PC-3 (cell line): ENCODE measurements at places on chromosomes 5 and 9. TPM values are rescaled to one million over a fixed set of nuclear protein-coding genes. Genes with fewer than 3 reads are reported as not detected.

- DNase-seq: no peak
Measured at GRCh38 chr5:95487880-95488279, 66.9 kb downstream of the SKIC3 start.

DNA sequence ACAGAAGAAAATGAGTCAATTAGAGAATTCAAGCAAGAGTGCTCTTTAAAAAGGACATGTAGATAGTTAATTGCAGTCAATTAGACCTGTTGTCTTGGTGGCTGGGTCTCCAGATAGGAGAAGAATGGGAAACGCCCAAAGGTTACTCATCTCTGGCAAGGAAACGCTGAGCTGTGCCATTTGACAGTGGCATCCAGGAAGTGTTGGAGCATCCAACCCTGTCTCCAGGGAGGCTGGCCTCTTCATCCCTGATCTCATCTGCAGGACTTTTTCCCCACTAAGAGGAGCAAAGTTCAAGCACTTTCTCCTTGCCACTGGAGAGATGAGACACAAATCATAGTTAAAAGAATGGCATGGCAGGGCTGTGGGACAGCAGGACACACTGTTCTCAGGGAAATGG lies 111.7 kb upstream of the MSX2 start:
- DNase-seq: peak; percentile 4

GRCh38 chr5:120600639-120601038 lies 136.5 kb downstream of the PRR16 start:
- DNase-seq: no peak

The IL13 gene
- not detected in 2 replicates for total RNA-seq

GRCh38 chr9:74643303-74643923 lies 146.3 kb downstream of the RORB start:
- no peak for DNase-seq

DNA sequence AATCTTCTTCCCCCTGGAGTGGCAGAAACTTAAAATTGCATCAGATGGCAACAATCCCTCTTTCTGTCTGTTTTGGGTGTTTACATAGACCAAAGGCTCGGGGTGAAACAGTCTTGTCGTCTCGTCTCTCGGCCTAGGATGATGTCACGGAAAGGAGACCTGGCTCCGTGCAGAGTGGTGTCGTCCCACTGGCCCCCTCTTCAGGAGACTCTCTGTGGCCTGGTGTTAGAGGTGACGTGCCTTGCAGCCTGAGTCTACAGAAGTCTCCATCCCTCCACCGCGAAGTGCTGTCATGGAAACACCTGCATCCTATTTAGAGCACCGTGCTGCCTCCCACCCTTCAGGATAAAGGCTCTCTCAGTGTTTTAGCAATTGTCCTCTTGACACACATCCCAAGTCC lies 409.7 kb downstream of the IRX1 start:
- no peak for DNase-seq

- DNase-seq: no peak
Measured at GRCh38 chr5:111498346-111498745, 14.0 kb downstream of the STARD4 start.

DNA sequence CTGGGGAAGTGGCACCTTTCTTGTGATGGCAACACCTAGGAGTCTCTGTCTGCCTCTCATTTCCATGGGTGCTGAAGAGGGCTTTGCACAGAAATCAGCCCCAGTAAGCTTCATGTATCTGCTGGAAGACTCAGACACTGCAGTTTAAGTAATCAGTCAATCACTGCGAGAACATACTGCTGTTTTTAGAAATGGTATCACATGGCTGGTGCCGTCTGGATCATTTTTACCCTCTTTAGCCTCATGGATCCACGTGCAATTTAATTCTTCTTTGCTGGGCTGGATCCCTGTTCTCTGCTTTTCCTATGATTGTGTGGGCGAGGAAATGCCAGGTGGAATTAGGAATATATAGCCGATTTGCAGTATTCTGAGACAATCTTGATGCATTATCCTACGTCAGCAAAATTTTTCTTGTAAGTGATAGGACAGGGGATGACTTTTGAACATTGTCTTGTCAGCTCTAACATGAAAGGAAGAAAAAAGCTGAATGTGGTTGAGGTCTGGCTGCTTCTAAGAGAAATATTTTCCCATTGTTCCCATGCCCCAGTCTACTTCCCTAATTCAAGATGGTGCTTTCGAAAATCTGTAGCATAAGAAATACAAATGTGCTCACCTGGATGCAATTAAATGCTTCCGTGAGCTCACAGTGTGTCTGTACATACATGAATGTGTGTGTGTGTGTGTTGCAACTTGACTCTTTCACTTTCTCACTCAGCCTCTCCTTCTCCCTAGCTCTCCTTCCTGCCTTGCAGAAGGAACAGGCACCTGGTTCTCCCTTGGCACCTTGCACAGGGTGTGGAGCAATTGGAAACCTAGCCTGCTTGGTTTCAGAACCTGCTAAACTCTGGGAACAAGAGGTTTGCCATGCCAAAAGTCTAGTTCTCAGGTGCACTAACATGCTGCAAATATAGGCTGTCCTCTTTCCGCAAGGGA lies 281.6 kb downstream of the NTRK2 start:
- no peak for DNase-seq

- DNase-seq: no peak
Measured at GRCh38 chr9:113645227-113645977, 181.9 kb downstream of the RGS3 start.

The OR13C4 gene
- not detected in 2 replicates for total RNA-seq

The OGN gene
- not detected in 2 replicates for total RNA-seq

The HTR1A gene
- total RNA-seq: not detected in 2 replicates

- DNase-seq: no peak
Measured at GRCh38 chr5:28750251-28750650, 1711.9 kb upstream of the CDH9 start.

DNA sequence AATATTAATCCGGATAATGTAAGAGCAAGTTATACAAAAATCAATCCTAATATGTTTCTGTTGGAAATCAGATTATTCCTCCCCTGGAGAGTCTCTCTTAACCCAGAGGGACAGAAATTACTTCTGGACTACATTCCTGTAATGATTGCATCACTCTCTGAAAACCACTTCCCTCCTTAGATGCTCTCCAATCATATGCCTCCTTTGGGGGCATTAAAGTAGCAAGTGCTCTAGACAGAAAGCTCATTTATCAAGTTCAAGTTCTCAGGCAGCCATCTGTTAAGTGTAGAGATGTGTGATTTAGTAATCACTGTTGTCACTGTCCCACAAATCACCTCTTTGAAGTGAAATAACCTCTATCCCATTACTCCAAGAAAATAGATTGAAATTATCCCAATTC lies 247.1 kb downstream of the SLCO4C1 start:
- DNase-seq: no peak
